ENCODE measurements at places on chromosomes 6 and 20.
A peak's percentile ranks its signal among the peaks of the same experiment; 100 is the strongest.

GRCh38 chr6:99282479-99283062 is 66.9 kb downstream of the FAXC start:
- DNase-seq, result no peak

- DNase-seq, result no peak
Measured at GRCh38 chr20:35279533-35280174, 1.7 kb upstream of the MMP24OS start.

- no peak for DNase-seq
Measured at GRCh38 chr20:8851446-8851845, 217.4 kb upstream of the PLCB4 start.

GRCh38 chr6:165268987-165269386 is 40.4 kb downstream of the C6orf118 start:
- DNase-seq, result no peak

DNA sequence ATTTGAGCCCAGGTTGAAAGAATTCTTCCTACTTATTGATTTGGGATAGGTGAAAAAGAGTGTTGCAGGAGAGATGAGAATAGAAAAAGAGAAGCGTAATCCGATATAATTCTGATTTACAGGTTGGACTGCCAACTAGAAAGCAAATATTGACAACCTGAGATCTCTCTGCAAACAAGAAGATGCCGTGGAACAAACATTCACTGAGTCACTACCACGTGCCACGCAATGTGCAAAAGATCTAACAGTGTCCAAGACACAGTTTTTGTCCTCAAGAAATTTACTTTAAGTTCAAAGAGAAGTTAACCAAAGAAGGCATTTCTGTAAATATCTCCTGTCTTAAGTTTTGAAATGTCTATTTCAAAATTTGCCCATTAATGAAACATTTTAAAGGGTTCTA is 578.0 kb upstream of the ARID1B start:
- no peak for DNase-seq

DNA sequence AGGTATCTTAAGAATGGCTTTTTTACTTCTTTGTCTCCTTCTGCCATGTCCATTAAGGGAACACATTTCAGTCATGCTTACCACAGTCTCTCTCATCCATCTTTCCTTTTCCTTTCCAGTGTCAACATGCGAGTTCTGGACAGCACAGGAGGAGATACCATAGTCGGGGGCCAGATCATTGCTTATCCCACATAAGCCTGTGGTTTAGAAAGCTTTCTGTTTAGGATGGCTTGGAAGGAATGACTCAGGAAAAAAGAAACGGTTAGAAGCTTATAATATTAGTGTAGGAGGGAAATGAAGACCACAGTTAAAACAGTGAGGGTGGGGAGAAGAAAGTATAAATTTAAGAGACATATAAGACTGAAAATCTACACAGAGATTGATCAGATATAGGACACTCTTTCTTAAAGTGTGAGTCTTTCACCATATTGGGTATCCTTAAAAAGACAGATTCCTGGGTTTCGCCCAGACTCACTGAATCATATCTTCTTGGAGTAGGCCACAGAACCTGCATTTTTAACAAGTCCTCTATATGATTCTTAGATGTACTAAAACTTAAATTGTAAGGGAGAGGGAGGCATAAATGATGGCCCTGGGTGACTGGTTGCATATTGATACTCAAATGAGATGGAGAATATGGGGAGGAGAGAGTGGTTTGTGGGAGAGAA is 36.1 kb downstream of the DSE start:
- DNase-seq, result no peak

DNA sequence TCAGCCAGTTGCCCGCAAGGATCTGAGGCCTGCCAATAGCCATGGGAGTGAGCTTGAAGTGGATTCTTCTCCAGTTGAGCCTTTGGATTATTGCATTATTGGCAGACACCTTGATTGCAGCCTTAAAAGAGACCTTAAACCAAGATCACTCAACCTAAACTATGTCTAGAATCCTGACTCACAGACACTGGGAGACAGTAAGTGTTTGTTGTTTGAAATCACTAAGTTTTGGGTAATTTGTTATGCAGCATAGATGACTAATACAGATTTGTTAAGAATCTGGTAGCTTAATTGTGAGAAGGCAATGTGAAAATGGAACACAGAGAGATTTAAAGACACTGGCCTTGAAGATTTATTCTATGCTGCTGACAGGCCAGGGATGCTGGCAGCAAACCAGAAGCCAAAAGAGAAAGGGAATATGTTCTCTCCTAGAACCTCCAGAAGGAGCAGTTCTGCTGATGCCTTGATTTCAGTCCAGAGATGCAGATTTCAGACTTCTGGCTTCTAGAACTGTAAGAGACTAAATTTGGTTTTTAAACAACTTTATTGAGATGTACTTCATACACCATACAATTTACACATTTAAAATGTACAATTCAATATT is 17.6 kb downstream of the SIRPD start:
- DNase-seq, result no peak

- no peak for DNase-seq
Measured at GRCh38 chr6:29685718-29686326, 4.9 kb upstream of the ZFP57 start.

- peak; percentile 14 for DNase-seq
Measured at GRCh38 chr6:108781419-108782100, 66.7 kb upstream of the ARMC2 start.

DNA sequence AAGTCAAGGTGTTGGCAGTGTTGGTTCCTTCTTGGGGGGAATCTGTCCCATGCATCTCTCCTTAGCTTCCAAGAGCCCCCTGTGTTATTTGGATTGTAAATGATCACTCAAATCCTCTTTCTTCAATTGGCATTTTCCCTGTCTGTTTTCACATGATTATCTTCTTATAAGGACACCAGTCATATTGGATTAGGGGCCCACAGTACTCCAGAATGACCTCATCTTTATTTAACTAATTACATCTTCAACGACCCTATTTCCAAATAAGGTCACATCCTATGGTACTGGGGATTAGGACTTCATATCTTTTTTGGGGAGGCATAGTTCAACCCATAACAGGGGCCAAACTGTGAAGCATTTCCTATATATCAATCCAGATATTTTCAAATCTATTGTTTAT is 57.3 kb downstream of the PTPRA start:
- no peak for DNase-seq

- DNase-seq, result no peak
Measured at GRCh38 chr6:108497883-108498282, 62.8 kb upstream of the FOXO3 start.

GRCh38 chr20:44596876-44597275 is 14.5 kb downstream of the PKIG start:
- no peak for DNase-seq

- no peak for DNase-seq
Measured at GRCh38 chr6:5566718-5567117, 305.4 kb downstream of the FARS2 start.

GRCh38 chr6:51830666-51831065 is 256.7 kb downstream of the PKHD1 start:
- no peak for DNase-seq

DNA sequence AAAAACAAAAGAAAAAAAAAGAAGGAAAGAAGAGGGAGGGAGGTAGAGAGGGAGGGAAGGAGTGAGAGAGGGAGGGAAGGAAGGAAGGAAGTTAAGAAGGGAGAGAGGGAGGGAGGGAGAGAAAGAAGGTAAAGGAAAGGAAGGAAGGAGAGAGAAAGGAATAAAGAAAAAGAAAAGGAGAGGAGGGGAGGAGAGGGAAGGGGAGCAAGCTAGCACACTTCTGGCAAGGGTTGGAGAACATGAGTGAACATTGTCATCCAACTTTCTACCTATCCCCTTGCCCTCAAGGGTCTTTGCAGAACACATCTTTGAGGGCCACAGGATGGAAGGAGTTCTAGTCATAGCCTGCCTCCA is 34.1 kb upstream of the IL17A start:
- DNase-seq, result no peak

DNA sequence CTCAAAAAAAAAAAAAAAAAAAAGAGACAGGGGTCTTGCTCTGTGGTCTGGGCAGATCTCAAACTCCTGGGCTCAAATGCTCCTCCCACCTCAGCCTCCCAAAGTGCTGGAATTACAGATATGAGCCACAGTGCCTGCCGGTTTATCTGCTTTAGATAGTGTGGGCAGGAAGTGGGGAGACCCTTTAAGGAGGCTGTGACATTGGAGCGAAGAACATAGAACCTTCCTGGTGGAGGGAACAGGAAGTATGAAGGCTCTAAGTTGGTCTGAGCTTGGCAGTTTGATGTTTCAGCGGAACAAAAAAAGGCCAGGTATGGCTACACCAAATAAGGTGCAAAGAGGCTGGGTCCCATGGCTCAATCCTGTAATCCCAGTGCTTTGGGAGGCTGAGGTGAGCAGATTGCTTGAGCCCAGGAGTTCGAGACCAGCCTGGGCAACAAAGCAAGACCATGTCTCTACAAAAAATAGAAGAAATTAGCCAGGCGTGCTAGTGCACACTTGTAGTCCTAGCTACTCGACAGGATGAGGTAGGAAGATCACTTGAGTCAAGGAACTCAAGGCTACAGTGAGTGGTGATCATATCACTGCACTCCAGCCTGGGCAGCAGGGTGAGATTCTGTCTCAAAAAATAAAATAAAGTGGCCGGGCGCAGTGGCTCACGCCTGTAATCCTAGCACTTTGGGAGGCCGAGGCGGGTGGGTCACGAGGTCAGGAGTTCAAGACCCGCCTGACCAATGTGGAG is 8.7 kb upstream of the ZMYND8 start:
- DNase-seq, result no peak

- DNase-seq, result no peak
Measured at GRCh38 chr6:14142511-14143223, 25.1 kb downstream of the CD83 start.

GRCh38 chr20:51470907-51471411 is 71.6 kb downstream of the NFATC2 start:
- peak; percentile 27 for DNase-seq

DNA sequence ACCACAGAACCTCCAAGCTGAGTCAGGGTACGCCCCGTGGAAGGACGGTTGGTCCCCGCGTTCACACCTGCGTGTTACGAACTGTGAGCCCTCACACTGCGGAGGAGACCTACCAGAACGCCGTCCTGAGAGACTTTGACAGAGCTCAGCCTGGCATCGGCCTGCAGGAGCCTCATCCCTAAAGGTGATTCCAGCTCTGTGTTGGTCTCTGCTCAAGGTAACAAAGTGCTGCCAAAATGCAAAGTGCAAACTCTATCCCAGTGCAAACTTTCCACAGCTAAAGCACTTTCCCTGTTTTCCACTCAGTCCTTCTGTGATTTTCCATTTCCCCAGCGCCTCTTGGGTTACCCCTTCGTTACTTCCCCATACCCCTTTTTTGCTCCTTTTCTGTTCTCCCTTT is 8.6 kb upstream of the ZBTB46 start:
- no peak for DNase-seq

DNA sequence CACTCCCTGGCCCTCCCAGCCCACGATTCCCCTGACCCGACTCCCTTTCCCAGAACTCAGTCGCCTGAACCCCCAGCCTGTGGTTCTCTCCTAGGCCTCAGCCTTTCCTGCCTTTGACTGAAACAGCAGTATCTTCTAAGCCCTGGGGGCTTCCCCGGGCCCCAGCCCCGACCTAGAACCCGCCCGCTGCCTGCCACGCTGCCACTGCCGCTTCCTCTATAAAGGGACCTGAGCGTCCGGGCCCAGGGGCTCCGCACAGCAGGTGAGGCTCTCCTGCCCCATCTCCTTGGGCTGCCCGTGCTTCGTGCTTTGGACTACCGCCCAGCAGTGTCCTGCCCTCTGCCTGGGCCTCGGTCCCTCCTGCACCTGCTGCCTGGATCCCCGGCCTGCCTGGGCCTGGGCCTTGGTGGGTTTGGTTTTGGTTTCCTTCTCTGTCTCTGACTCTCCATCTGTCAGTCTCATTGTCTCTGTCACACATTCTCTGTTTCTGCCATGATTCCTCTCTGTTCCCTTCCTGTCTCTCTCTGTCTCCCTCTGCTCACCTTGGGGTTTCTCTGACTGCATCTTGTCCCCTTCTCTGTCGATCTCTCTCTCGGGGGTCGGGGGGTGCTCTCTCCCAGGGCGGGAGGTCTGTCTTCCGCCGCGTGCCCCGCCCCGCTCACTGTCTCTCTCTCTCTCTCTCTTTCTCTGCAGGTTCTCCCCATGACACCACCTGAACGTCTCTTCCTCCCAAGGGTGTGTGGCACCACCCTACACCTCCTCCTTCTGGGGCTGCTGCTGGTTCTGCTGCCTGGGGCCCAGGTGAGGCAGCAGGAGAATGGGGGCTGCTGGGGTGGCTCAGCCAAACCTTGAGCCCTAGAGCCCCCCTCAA is at the start of gene LTA:
LTA (plus strand) TSS at position 249 of the 871 bp plus-strand sequence; CDS start at position 703, 454 bp downstream.
- DNase-seq, result peak; percentile 84
